WERI-Rb-1 (cell line): ENCODE measurements at places on chromosomes 12 and 14.

DNA sequence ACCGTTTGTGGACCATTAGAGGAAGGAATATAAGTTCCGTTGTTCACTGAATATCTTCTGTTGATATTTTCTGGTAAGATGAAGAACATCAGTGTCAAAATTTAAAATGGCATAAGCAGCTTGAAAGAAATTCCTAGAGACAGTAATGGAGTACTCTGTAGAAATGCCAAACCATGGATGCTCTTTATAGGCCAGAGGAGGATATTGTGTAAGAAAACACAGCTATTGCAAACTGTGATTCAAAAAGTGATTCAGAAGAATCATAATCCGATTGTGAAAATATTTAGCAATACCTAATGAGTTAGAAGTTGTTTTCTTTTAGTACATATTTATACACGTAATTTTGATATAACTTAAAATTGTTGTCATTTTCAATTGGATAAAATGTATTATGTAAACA is 102.8 kb downstream of the SLC16A7 start:
- no peak for DNase-seq

DNA sequence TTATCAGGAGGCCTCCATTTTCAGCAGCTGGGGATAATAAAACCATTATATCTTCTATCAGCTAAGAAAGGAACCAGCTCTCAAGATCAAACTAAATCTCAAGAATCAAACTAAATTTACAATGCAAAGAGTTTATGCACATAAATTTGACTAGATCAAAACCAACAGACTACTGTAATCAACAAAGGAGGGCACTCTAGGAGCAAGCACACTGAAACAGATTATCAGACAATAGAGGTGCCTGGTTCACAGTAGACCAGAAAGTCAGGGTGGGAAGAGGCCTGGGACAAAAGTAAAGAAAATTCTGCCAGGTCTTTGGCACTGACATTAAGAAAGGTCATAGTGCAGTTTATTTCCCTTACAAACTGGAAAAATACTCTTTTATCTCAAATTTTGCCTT is 61.0 kb downstream of the HECTD4 start:
- no peak for DNase-seq

DNA sequence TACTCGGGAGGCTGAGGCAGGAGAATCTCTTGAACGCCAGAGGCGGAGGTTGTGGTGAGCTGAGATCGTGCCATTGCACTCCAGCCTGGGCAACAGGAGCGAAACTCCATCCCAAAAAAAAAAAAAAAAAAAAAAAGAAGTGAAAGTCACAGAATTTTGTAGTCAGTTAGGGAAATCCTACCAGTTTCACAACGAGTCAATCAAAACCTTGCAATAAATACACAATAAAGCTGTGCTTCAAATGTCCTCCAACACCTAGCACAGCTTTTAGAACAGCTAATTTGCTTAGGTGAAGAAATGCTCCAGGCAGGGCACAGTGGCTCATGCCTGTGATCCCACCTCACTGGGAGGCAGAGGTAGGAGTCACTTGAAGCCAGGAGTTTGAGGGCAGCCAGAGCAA is 112.8 kb upstream of the ATF7IP start:
- DNase-seq, result no peak

DNA sequence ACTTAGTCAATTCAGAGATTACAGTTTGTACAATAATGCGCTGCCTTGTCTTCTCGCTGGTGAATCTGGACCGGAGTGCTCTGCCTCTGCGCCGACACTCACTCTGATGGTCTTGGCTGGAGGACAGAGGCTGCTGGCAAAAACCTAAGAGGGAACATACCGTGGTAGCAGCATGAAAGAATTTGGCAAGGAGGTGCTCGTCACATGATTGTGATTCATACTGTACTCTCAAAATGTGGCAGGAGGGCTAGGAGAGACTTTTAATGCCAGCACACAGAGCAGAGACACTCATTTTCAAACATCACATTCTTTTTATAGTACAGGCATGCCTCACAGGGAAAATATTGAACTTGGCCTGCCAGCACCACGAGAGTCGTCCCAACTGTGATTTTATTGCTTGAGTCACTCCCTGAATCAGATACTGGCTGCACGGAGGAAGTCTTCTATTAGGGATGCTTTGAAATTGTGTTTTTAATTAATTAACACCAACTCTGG is 67.8 kb downstream of the HMGA2 start:
- no peak for DNase-seq

DNA sequence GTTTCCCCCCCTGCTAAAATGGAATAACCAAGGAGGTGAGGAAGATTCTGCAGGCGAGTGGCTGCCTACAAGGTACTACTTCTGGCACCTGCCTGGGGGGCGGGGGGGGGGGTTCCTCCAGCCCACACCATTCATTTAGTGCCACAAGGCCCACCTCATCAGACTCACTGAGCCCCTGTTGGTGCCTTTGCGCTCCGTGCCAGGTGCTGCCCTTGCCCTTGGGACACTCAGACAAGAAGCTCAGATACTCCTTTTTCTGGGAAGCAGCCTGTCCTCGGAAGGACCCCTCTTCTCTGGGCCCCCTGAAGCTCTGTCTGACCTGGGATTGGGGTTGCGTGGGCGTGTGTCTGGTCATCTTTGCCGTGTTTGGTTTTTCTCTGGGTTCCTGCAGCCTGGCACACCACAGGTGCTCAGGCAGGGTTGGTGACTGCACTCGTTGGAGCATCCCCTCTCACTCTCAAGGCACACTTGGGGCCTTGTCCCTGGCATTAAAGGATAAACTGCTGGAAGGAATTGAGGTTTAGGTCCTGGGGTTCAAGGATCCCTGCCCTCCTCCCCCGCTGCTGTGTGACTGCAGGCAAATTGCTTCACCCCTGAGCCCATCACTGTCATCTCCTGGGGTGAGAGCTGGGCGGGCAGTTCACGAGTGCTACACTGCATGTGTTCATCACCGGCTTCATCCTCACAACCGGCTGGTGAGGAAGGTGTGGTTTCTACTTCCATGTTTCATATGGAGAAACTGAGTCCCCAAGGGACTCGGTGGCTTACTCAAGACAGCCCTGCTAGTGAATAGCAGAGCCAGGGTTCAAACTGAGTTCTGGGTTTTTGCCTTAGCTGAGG is 16.9 kb downstream of the FAM222A start:
- no peak for DNase-seq

GRCh38 chr12:107131832-107132616 is 38.7 kb upstream of the CRY1 start:
- DNase-seq, result peak; percentile 34

GRCh38 chr14:99724939-99725773 is 41.1 kb downstream of the CYP46A1 start:
- no peak for DNase-seq

- peak; percentile 65 for DNase-seq
Observed at GRCh38 chr12:124884587-124885438, 21.1 kb upstream of the SCARB1 start.

DNA sequence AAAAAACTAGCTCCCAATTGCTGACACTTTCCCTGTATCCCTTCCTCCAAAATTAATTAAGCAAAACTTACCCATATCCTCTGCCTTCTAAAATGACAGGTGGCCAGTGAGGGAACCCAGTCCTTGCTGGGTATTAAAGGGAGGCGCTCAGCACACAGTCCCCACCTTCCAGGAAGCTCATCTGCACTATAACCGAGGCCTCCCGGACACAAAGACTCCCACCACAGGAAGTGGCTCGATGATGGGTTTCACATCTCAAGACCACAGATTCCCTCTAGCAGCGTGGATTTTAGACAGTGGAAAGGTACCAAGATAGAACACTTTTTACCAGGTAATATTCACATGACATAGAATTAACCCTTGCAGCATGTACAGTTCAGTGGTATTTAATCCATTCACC is 126.8 kb upstream of the NCOR2 start:
- DNase-seq, result no peak

GRCh38 chr14:35949920-35950513 is 123.9 kb downstream of the BRMS1L start:
- no peak for DNase-seq

DNA sequence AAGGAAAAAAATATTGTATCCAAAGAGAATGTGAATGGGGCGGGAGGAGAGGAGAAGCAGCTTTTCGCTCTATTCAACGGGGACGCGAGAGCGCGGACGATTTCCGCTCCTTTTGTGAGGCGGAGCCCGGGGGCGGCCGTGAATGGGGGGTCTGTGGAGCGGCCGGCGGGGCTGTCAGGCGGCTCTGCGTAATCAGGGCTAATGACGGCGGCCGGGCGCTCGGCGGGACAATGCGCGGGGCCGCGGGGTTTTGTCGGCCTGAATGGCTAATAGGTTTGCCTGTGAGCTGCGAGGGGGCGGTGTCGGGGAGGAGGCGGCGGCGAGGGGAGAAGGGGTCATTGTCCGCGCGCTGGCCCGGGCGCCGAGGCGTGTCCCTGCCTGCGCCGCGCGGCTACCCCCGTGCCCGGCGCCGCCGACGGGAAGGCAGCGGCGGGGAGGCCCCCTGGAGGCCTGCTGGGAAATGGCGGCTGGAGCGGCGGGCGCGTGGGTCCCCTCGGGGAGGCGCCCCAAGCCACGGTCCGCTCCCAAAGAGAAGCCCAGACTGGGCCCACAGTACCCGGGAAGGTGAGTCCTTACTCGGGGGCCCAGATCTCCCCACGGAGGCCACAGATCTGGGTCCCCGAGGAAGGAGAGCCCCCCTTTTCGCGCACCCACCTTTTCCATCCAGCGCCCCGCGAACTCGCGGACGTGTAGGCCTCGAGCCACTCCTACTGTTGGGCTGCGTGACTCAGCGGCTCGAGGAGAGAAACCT is 6.0 kb downstream of the SIX6 start:
- DNase-seq, result peak; percentile 89

GRCh38 chr14:72978856-72979255 is 48.0 kb downstream of the ZFYVE1 start:
- no peak for DNase-seq

- DNase-seq, result no peak
Observed at GRCh38 chr14:101033446-101034165, 130.1 kb upstream of the RTL1 start.

GRCh38 chr12:121287267-121287954 is 9.1 kb downstream of the CAMKK2 start:
- DNase-seq, result peak; percentile 45

DNA sequence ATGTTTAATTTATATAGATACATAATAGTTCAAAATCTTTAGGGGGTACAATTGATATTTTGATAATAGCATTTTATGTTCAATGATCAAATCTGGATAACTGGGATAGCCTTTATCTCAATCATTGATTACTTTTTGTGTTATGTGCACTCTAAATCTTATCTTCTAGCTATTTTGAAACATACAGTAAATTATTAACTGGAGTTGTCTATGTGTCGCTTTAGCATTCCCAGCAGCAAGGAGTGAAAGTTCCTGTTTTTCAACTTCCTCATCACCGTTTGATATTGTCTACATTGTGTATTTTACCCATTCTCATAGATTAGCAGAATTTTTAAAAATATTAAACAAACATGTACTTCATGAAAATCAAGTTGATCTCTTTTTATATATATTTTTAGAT is 1207.4 kb downstream of the TMEM121 start:
- DNase-seq, result no peak

GRCh38 chr14:55025948-55026347 is 951 bp downstream of the WDHD1 start:
- DNase-seq, result no peak

- DNase-seq, result peak; percentile 36
Observed at GRCh38 chr14:104893435-104894207, 28.6 kb downstream of the CEP170B start.

DNA sequence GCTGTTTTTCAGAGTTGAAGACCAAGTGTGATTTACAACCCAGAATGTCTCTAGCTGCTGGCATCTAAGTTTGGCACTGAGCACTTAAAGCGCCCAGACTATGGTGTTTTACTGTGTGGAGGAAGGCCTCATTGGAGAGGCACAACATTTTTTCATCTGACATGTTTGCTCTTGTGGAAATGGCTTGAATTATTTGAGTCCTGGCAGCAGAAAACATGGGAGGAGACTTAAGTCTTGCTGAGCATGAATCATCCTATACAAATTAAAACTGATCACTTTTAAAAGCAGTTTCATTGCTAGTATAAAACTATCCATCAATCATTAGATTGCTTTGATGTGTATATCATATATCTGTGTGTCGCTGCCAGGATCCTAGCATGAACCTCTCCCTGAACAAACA is 85.9 kb upstream of the REP15 start:
- no peak for DNase-seq

DNA sequence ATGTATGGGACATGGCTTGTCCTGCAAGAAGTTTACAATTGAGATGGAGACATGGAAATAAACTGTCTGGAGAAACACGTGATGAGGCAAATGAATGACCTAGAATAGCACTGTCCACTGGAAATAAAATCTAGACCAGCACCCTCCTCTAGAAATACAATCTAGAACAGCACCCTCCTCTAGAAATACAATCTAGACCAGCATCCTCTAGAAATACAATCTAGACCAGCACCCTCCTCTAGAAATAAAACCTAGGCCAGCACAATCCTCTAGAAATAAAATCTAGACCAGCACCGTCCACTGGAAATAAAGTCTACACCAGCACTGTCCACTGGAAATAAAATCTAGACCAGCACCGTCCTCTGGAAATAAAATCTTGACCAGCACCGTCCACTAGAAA is 69.2 kb upstream of the RFLNA start:
- DNase-seq, result no peak

DNA sequence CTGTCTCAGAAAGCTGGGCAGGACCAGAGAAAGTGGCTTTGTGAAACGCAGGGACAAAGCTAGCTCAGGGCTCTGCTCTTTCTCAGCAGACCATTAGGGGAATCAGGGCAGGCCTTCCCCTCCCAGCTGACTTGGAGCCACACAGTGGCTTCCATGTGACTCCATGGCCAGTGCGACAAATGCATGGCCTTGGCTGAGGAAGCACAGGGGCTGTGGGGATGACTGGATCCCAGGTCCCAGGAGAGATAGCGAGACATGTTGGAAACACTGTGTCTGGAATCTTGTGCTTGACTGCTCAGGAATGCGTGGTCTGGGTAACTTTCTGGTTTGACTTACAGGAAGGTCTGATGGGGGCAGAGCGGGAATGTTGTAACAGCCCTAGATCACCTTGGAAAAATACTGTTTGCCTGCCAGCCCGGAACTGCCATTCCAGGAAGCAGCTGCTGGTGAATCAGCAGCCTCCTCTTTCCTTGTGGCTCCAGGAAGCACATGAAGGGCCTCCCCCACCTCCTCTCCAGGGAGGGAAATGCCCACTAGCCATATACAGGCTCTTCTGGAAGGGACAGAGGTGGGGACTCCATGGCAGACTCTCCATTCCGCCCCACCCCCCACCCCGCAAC is 133.5 kb upstream of the HIF1A start:
- DNase-seq, result no peak

GRCh38 chr14:99079061-99079727 is 192.8 kb downstream of the BCL11B start:
- no peak for DNase-seq

DNA sequence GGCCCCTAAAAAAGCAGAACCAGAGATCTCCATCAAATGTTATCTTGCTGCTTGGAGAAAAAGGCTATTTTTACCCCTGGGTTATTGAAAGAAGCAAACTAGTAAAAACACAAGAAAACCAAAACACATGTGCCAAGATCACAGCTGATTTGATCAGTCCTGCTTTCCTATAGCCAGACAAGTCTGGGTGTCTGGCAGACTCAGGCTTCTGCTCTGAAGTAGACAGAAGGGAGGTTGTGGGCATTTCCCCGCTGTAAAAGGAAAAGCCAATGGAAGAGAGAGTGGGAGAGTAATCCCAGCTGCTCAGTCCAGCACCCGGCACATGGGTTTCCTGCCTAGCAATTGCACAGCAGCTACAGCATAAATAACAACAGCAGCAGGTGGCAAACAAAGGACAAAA is 177.9 kb downstream of the PHLDA1 start:
- no peak for DNase-seq

GRCh38 chr12:121533394-121534090 is 47.3 kb downstream of the KDM2B start:
- DNase-seq, result no peak
